ENCODE measurements at places on chromosomes 7 and 10.

DNA sequence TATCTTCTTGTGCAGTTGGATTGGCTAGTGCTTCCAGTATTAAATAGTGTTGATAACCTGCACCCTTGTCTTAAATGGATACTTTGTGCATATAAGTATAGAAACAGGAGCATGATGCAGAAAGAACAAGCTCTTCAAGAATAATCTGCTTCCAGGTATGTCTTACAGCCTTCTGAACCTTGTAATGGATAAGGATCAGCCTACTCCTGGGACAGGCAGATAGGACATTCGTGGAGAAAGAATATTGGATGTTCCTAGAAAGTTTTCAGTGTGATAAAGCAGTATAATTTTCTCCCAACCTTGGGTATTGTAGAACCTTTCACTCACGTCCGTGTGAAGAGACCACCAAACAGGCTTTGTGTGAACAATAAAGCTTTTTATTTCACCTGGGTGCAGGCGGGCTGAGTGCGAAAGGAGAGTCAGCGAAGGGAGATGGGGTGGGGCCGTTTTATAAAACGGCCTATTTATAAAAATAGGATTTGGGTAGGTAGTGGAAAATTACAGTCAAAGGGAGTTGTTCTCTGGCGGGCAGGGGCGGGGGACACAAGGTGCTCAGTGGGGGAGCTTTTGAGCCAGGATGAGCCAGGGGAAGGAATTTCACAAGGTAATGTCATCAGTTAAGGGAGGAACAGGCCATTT is 27.2 kb downstream of the C1GALT1 start:
- DNase-seq, result no peak

- DNase-seq, result no peak
These were observed 95.1 kb upstream of the DIP2C start for GRCh38 chr10:784403-785088.

- no peak for DNase-seq
These were observed 626.9 kb downstream of the PARD3 start for GRCh38 chr10:34188221-34188620.

- no peak for DNase-seq
These were observed 951 bp downstream of the ZNF25 start for GRCh38 chr10:37975401-37975991.

- DNase-seq, result no peak
These were observed 19.5 kb upstream of the EIF5AL1 start for GRCh38 chr10:79492839-79493238.

- DNase-seq, result no peak
These were observed 115.7 kb downstream of the CCDC71L start for GRCh38 chr7:106545275-106545674.

DNA sequence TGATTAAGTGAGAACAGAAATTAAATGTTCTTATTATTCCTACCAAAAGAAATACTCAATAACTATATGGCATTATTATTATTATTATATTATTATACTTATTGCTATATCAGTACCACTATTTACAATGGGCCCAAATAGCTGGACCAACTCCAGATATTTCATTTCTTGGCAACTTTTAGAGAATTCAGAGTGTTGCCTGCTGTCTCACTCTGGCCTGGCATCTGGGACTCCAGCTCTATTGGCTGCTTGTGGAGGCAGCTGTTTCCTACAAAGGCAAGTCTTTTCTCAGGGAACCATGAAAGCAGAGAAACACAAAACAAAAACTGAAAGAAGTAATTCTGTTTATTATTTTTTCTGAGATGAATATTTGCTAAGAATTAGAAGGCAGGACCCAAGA is 105.1 kb upstream of the SORCS1 start:
- DNase-seq, result no peak

DNA sequence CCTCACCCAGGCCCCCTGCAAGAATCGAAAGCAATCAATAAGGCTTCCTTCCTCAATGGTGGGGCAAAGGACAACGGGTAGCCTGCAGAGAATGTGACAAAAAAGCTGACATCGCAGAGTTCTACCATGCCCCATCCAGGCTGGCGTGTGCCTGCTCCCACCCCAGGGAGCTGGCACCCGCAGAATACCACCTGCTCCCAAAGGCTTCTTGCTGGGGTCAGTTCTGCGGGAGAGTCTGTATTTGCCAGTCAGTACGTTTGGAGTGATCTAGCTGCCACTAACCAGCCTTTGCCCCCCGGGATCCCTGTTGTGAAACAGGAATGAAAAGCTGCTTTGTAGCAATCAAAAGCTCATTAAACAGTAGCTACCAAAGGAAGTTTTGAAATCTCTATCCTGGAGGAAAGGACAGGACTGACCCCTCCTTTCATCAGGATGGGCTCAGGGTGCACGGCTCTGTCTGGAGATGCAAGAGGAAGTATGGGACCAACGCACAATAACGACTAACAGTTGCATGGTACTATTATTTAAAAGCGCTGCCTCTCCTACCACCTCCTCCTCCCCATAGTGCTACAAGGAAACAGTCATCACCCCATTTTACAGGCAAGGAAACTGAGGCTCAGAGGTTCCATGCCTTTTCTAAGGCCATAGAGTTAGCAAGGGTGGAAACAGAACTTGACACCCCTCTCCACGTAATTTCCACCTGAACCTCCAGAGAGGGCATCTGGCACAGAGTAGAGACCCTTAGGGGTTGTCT is 67.0 kb downstream of the FGFR2 start:
- no peak for DNase-seq

DNA sequence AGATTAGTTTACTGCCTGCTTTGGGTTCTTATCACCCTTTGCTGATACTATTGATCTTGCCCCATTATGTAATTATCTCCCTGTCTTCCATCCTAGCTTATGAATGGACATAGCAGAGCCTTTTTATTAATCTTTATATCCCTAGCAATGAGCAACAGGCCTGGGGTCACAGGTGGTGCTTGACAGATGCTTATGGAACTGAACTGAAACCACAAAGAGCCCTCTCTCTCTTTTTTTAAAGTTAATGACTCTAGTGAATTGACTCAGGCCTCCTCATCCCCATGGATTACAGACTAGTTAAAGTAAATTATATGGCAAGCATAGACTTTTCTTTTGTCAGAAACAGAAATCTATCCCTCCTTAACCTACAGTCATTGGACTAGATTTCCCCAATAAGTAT is 265.2 kb downstream of the PHTF2 start:
- DNase-seq, result no peak

- no peak for DNase-seq
These were observed 26.1 kb upstream of the RSU1 start for GRCh38 chr10:16843252-16843870.

DNA sequence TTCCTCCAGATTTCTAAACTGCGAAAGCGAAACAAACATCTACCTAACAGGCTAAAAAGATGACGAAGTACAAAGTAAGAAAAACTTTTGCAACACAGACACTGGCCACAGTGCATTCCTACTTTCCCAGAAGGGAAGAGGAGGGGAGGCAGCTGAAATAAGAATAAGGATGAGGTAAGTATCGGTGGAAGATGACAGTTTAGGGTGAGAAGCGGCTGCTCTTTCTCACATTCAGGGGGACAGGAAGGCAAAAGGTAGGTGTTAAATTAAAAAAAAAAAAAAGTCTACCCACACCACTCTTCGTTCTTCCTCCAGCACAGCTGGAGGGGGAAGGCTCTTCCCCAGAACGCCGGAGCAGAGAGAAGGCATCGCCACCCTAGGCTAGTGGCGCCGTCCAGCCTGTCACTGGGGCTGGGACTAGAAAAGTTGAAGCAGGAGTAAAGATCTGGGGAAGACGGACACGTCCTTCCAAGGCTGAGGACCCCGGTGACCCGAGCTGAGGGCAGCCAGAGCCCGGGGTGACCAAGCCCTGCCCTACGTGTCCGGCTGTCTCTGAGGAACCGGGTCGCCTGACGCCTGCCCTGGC is 846 bp downstream of the DNAJC1 start:
- no peak for DNase-seq

GRCh38 chr7:155948423-155948822 is 136.2 kb upstream of the SHH start:
- DNase-seq, result no peak
